ENCODE measurements at places on chromosomes 3 and 15. TPM values are rescaled to one million over a fixed set of nuclear protein-coding genes. Genes with fewer than 3 reads are reported as not detected.

DNA sequence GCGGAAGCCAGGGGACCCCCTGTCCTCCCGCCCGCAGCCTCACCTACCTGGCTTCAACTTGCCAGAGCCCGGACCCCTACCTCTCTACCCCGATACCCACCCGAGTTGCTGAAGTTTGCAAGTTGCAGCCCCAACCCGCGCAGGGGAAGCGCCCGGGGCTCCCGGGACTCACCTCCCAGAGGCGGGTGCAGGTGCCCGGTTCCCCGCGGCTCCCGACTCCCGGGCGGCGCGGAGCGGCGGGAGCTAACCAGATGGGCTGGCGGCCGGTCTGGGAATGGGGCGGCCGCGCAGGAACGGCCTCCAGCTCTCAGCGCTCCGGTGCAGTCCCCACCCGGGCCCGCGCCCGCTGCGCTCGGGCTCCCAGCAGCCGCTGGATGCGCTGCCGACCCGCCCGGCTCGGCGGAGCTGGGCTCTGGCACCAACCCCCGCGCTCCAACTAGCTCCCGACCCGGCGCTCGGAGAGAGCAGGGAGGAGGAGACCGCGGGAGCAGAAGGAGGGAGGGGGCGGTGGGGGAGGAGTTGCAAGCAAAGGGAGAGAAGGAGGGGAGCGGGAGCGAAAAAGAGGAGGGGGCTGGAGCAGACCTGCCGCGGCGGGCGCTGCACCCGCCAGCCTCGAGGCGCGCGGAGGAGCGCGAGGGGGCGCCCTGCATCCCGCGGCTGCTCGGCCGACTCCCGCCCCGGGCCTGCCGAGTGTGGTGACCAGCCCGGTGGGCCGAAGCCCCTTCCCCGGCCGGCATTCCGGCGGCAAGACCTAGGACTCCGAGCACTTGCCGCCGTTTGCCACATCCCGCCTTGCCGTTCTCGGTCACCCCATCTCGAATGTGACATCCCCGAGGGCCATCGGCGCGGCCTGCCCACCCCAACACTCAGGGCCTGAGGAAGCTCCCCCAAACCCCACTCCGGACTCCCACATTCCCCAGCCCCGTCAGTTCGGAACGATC, at the start of gene SEMA5B:
Gene SEMA5B, minus strand, starts transcription at position 472 of the 941 bp plus-strand sequence. CDS start 66,500 bp downstream, outside the sequence.
- H3K4me1 ChIP-seq: peaks cover 17% of the 10 kb centered on the region
- no peaks in the 10 kb centered on the region for H3K36me3 ChIP-seq
- H3K27ac ChIP-seq: no peak within 1 kb of the TSS
- peaks cover 52% of the 10 kb centered on the region for H3K27me3 ChIP-seq

The CFAP91 gene
- not detected for total RNA-seq

DNA sequence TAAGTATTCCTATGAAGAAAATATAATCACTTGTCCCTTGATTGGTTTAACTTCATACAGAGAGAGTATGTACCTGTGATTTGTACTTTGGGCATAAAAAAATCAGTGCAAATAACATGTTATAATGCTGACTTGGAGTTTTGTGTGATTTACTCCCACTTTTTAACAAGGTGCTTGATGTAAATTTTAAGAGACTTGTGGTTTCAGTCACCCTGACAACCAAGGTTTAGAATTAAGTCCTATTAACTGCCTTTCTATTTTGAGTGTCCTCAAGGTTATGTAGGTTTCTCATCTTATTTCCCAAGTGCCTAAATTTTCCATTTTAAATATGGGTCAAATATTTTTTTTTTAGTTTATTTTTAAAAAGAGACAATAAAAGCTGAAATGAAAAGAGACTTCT, 244.6 kb downstream of the CADPS start:
- peaks cover 2% of the 10 kb centered on the region for H3K27me3 ChIP-seq
- no peak overlapping the region for H3K27ac ChIP-seq
- H3K4me3 ChIP-seq: no peak overlapping the region
- DNase-seq: no peak
- no peaks in the 10 kb centered on the region for H3K36me3 ChIP-seq

The SRGAP3 gene
- total RNA-seq: 3.2 TPM

GRCh38 chr15:43299411-43299810, 31.0 kb downstream of the LCMT2 start:
- no peak overlapping the region for H3K27ac ChIP-seq
- H3K4me1 ChIP-seq: no peaks in the 10 kb centered on the region
- H3K36me3 ChIP-seq: no peaks in the 10 kb centered on the region
- no peak overlapping the region for H3K4me3 ChIP-seq

DNA sequence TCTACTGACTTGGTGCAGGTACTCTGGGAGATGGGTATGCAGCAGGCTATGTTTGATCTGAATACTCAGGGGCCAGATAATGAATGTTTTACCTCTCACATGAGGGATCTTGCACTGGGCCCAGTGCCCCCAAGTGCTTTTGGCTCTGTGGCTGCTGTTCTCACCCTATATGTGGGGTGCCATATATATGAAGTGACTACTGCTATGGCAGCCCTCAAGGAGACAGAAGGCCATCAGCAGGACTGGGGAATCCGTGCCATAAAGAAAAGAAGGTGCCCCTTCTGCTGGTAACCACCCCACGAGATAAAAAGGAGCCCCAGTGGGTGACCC, 302.1 kb downstream of the ZPLD1 start:
- no peaks in the 10 kb centered on the region for H3K36me3 ChIP-seq
- no peak overlapping the region for H3K27ac ChIP-seq
- no peak for DNase-seq
- H3K27me3 ChIP-seq: no peaks in the 10 kb centered on the region
- no peaks in the 10 kb centered on the region for H3K4me1 ChIP-seq

DNA sequence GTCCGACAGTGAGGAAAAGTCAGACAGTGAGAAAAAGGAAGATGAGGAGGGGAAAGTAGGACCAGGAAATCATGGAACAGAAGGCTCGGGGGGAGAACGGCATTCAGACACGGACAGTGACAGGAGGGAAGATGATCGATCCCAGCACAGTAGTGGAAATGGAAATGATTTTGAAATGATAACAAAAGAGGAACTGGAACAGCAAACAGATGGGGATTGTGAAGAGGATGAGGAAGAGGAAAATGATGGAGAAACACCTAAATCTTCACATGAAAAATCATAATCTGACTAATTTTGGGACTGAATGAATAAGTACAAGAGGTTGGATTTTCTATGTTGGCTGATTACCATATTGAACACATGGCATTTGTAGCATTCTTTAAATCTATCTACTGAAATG, 26.2 kb downstream of the SEC62 start:
- H3K27me3 ChIP-seq: no peaks in the 10 kb centered on the region
- peak overlapping the region; percentile 1 for H3K27ac ChIP-seq

The HES1 gene
- total RNA-seq: 2.7 TPM

DNA sequence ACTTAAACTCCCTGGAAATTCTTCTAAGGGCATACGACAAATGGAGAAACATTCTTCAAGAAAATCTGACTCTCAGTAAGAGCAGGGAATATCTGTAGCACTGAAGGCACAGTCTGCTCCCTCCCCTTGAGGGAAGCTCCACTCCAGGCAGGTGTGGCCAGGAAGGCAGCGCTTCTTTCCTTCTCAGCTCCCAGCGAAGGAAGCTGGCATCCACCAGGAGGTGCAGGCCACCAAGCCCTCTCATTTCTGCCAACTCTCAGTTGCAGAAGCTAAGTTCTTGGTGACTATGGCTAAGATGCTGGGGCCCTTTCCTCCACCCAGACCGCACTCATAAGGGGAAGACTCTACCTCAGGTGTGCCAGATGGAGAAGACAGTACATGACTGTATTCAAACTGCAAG, 37.7 kb upstream of the SLC41A3 start:
- no peak overlapping the region for H3K27ac ChIP-seq
- DNase-seq: no peak
- no peaks in the 10 kb centered on the region for H3K36me3 ChIP-seq
- H3K27me3 ChIP-seq: no peaks in the 10 kb centered on the region

The CLN6 gene
- 61.9 TPM for total RNA-seq

GRCh38 chr15:73923488-73924164, 2.6 kb upstream of the LOXL1 start:
- DNase-seq: no peak
- peak overlapping the region; percentile 78 for H3K27ac ChIP-seq
- H3K4me1 ChIP-seq: peaks cover 57% of the 10 kb centered on the region
- H3K36me3 ChIP-seq: peaks cover 11% of the 10 kb centered on the region

DNA sequence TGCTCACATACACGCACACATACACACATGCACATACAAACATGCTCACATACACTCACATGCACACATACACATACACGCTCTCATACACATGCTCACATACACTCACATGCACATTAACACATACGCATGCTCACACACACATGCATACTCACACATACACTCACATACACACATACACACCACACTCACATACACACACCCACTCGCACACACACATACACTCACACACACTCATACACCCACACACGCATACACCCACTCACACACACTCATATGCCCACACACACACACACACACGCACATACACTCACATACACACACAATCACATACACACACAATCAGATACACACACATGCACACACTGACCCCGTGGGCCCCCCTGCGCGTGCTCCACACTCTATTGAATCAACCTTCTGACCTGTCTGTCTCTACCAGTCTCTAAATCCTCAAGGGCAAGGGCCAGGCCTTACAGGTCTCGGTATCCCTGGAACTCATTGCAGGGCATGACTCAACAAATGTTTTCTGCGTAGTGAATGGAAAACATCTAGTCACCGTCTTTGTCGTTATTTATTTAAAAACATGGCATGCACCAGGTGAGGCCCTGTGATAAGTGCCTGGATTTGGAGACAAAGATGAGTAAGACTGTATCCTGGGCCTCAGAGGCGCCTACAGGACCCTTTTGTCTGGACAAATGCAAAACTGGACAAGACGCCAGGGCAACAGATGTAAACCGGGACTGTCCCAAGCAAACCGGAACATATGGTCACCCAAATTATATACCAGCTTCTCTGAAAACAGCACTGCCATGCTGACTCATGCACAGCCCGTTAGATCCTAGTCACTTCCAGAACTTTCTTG, 41.8 kb downstream of the GRK7 start:
- no peak overlapping the region for H3K27ac ChIP-seq
- no peak overlapping the region for H3K4me3 ChIP-seq
- H3K27me3 ChIP-seq: peaks cover 5% of the 10 kb centered on the region
- no peaks in the 10 kb centered on the region for H3K36me3 ChIP-seq

DNA sequence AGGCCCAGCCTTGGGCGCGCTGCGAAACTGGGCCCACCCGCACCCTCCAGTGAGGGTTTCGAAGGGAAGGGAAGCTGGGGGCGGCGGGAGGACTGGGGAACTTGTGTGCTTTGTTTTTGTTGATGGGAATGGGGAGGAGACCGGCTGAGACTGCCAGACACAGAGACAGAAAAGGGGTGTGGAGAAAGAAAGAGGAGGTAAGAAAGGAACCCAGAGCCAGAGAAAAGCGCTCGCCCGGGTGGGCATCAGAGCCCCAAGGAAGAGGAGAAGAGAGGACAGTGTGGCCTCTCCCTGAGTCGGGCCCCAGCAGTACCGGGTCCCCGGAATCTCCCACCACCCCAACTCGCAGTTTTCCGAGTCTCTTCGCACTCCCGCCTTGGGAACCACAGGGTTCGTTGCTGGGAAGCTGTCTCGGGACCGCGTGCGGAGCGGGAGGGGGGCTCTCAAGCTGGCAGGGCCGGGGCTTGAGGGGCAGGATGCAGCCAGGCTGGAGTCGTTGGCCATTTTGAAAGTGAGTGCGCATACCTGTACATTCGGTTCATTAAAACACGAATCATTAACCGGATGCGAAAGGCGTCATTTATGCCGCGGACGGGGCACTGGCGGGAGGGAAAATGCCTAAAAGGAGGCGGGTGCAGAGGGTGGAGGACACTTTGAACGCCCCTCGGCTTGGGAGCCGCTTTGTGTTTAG, 3.1 kb downstream of the SKOR1 start:
- peak overlapping the region; percentile 57 for H3K27ac ChIP-seq
- H3K4me3 ChIP-seq: peak overlapping the region; percentile 51
- H3K36me3 ChIP-seq: peaks cover 7% of the 10 kb centered on the region
- H3K27me3 ChIP-seq: peaks cover 75% of the 10 kb centered on the region
- H3K4me1 ChIP-seq: peaks cover 33% of the 10 kb centered on the region

DNA sequence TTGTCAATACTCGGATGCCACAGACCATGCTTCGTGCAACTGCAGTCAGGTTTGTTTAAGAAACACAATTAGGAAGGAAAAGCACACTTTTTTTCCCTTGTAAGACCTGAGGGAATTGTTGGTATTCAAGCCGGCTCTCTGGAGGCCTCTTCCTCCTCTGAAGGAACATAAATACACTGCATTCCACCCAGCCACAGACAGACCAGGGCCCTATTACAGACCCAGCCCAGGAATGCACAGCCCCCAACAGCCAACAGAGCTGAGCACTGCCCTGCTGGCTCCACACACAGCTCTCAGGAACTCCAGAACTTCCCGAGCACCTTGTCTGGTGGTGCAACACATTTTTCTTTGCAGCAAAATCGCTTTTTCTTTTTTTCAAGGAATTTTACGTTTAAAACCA, 488.7 kb upstream of the PROK2 start:
- H3K27ac ChIP-seq: no peak overlapping the region
- H3K4me3 ChIP-seq: no peak overlapping the region
- H3K27me3 ChIP-seq: no peaks in the 10 kb centered on the region
- peaks cover 50% of the 10 kb centered on the region for H3K4me1 ChIP-seq
- no peak for DNase-seq
- H3K36me3 ChIP-seq: no peaks in the 10 kb centered on the region

- H3K27me3 ChIP-seq: peaks cover 3% of the 10 kb centered on the region
- H3K4me3 ChIP-seq: no peak overlapping the region
- no peaks in the 10 kb centered on the region for H3K4me1 ChIP-seq
Measured at GRCh38 chr3:169305460-169305859, 358.1 kb downstream of the MECOM start.

DNA sequence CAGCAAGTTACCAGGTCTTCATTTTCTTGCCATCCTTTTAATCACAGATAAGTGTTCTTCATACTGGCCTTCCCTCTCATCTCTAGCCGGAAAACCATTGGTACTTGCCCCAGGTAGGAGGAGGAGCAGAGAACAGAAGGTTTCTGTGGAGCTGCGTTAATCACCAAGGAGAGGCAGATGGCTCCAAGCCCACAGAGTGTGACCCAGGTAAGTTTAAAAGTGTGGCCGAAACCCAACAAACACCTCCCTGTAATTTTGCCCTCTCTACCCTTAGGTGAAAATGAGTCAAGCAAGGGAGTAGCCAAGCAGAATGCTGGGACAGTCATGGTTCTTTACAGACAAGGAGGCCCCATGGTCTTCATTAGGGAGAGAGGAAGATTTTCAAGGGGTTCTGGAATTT, 37.3 kb downstream of the NFKBIZ start:
- no peak overlapping the region for H3K27ac ChIP-seq
- no peak for DNase-seq
- H3K27me3 ChIP-seq: no peaks in the 10 kb centered on the region
- no peak overlapping the region for H3K4me3 ChIP-seq
- H3K36me3 ChIP-seq: peaks cover 2% of the 10 kb centered on the region

The SERPINI1 gene
- 2.1 TPM for total RNA-seq

DNA sequence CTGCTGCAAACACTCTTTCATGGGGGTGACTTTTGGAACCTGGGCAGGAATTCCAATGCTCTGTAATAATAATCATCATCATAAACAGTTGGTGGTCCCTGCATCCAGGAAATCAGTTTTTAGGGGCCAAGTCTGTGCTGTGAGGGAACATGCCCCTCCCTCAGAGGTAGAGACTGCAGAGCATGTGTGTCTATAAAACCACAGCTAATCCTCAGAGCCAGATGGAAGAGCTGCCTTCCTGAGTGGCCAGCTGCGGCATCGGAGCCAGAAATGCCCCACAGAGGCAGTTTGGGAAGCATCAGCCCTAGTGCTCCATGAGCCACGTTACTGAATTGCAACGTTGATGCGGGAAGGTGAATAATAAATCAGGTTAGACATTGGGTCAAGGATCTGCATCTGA, 12.9 kb upstream of the TPM1 start:
- H3K27me3 ChIP-seq: peaks cover 23% of the 10 kb centered on the region
- no peak overlapping the region for H3K27ac ChIP-seq
- H3K4me3 ChIP-seq: no peak overlapping the region
- no peak for DNase-seq

Measured in activated CD4-positive, alpha-beta T cell treated with anti-CD3 and anti-CD28 coated beads, Interleukin-2, amount 10 ng/mL, durations not matched to agents 7 days and 5 days (primary cell).